ENCODE measurements at places on chromosomes 2 and 18.
A peak's percentile ranks its signal among the peaks of the same experiment; 100 is the strongest.

DNA sequence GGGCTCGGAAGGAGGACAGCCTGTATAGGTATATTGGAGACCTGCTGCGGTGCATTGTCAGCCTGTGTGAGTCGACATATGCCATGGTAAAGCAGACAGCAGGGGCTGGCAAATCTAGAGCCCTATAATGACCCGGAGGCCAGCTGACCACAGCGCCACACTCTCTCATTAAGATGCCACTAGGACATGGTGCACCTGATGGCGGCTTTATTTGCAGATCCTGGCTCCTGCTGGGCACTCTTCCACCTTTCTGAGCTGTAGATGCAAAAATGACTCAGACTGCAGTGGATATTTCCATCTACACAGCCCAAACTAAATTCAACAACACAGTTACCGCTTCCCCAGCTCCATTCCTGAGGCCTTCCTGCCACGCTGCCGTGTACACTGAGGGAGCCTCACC, 389.9 kb downstream of the TNS1 start:
- DNase-seq: no peak

GRCh38 chr2:14634489-14635390, 2.2 kb downstream of the LRATD1 start:
- peak; percentile 40 for DNase-seq

DNA sequence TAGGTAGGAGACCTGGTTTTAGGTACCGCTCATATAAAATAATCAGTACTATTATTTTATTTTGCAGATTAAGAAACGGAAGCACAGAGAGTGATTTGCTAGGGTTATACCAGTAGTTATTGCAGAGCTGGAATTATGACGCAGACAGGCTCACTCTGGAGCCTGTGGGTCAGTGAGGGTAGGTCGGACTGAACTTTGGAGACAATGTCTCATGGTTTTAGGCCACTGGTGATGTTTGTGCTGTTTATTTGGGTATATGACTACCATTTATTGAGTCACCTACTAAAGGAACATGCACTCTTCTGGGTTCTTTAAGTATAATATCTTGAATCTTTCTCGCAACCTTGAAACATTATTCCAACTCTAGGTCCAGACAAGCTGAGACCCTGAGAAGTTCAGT, 33.5 kb upstream of the IL1R1 start:
- no peak for DNase-seq

- no peak for DNase-seq
These were observed 436.4 kb downstream of the EIPR1 start for GRCh38 chr2:2941205-2941604.

DNA sequence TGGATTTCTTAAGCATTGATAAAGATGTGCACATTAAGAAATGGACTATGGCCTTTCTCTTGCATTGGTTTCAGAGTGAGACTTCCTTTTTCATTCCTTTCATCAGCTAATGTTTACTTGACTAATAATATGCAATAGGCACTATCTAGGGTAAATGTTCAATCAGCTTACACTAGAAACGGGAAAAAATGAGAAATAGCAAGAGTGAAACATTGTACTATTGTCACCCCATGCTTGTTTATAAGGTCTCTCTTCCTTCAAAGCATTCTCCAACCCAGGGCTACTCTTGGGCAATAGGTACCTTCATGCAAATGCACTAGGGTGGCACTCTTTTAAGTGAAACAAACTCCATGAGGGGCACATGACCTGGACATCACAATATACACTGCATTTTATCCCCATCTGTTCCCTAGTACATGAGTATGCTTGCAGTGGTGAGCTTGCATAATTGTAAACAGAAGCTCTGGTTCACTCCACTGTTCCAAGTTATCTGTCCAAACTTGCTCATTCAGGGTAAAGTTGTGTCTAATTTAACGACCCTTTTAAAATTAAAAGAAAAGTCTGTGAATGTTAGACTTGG, 402.3 kb downstream of the ERBB4 start:
- DNase-seq: no peak

DNA sequence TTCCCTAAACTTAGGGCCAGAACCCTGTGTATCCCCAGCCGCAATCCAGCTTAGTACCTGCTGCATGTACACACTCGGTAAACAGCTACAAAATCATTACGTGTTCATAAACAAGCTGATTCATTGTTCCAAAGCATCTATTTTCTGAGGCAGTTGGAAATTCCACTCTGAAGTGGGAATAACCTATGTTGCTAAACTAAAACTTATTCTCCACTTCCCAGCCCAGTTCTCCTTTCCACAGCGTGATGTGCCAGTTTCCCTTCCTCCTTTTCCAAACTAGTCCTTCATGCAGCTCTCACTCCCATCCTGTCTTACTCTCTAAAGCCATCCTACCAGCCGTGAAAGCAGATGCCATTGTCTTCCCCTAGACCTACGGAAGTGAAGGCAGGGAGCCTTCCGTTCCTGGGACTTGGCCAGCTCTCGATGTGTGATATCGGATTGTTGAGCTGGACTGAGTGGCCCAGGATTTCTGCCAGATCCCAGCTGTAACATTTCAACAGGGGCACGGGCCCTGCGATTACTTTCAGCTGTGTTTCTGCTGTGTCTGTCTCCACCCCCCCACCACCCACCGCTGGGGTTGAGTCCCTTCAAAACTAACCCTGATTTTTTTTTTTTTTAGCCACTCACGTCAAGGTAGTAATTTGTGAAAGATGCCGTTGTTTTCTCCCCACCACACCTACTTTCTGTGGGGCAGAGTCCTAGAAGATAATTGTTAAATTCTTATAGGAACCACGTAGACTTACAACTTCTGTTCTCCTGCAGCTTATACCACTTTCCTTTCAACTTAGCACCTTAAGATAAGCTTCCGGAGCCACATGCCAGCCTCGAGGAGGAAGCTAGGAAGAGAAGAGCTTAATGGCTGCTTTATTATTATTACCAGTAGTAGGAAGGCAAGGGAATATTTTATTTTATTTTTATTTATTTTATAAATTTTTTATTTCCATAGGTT, 100.9 kb downstream of the CRIM1 start:
- DNase-seq: peak; percentile 58

DNA sequence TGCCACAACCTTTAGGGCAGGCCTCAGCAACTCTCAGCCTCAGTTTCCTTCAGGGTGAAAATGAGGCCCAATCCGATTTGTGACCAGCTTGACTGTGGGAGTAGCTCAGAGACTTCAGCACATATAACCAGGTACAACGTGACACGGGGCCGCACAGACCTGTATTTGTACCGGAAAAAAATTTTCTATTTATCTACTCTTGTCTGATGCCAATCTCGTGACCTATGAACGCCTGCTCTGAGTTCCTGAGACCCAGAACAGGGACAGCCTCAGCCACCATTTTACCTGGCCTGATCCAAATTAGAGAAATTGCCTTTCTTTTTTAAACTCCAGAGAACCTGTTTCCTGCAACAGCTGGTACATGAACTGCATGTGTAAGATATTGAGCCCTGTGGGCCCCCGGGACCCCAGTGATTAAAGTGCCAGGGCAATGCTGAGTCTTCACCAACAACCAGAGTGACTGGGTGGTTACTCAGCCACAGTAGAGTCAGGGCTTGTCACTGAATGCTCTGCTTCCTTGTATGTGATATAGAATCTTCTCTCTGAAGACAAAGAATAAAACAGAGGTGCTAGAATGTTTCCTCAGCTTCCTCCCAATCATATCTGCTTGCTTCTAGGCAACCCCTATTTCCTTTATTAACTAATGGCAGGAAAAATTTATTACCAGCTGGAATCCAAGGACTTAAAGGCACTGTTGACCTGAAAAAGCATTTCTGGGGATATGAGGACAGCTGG, 47.8 kb upstream of the FZD7 start:
- no peak for DNase-seq

DNA sequence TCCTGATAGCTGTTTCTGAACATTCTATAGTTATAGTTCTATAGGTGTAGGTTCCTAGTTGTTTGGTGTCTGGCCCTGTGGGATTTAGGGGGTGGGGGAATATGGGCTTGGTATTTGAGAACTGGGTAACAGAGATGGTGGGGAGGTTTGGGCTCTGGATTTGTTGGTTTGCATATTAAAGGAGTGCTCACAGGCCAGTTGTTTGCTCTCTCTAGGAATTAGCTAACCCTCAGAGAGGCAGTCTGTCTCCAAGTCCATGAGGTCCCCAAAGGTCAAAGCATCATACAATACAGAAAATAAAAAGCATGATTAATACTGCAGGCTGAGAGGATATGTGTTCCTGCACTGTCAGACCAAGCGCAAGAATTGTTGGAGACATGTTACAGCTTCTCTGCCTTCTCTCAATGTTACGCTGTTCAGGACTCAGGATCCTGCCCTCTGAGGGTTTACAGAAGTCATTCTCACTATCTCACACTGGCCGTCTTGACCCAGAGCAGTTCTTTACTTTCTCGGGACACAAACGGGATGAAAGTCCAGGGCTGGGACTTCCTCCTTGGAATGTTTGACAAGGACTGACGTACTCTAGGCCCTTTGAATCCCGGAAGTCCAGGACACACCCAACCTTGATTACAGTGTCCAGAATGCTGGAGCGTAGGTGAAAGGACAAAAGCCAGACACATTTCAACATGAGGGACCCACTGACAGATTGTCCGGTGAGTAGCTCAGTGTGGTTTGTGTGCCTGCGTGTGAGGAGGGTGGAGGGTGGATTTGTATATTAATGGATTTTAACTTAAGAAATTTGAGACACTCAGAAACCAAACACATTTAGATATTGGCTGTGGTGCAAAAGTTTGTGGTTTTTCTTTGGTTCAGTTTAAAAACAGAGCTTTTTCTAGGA, at the start of gene NOSTRIN:
Gene NOSTRIN (plus strand): TSS at position 677 of the 898 bp plus-strand sequence. CDS start 10 bp downstream, at position 687.
- DNase-seq: no peak

- peak; percentile 93 for DNase-seq
These were observed 36.1 kb upstream of the TXNDC2 start for GRCh38 chr18:9849407-9850283.

DNA sequence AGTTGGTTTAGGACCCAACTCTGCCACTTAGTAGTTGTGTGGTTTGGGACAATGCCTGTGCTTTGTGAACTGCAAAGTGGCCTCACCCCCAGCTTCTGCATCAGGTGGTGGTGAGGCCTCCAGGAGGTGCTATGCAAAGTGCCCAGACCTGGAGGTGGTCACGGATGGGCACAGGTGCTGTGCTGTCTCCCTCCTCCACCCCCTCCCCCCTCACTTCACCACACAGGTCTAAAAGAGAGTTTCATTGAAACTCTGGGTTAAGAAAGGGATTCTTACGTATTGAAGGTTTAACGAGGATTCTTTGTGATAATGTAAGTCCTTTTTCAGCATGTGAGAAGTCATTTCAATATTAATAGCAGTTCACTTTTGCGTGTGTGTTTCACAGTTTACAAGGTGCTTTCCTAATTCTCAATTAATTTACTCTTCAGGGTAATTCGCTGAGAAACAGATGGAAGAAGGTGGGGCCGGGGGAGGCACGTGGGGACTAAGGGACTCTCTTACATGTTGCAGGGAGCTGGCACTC, 369.9 kb downstream of the LPIN1 start:
- DNase-seq: no peak

- peak; percentile 50 for DNase-seq
These were observed 3.1 kb upstream of the SEH1L start for GRCh38 chr18:12944709-12945108.

Measured in suppressor macrophage (primary cell).